ENCODE measurements at places on chromosomes 13 and 19.
A peak's percentile ranks its signal among the peaks of the same experiment; 100 is the strongest.

DNA sequence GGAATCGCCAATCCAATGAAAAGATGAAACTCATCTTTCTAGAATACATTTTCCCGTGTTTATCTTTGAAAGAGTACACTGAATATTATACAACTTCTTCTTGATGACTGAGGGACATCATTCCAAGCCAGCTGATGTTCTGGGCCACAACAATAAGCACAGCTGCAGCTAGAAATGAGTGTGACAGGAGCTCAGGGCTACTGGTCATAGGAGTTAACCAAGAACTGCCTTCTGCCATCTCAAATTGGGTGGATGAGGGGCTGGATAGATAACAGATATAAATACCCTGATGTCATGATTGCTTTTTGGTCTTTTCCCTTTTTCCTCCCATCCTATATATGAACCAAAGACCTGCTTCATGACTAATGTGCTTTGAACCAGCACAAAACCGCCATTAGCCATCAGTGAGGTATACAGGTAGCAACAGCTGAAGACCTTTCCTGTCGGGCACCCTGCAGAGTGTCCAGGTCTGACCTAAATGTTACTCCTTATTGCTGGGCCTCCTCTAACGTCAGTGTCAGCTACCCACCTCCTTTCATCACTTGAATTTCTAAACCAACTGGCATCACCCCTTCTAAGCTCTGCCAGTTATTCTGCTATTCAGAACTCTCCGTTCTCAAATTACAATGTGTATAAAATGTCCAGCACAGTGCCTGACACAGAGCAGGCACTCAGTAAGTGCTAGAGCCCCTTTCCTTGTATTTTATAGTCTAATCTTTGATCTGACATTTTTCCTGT lies 178.2 kb downstream of the ENOX1 start:
- H3K4me1 ChIP-seq, result peaks cover 5% of the 10 kb centered on the region
- no peaks in the 10 kb centered on the region for H3K27me3 ChIP-seq
- DNase-seq, result no peak
- H3K36me3 ChIP-seq, result peaks cover 11% of the 10 kb centered on the region
- H3K27ac ChIP-seq, result no peak overlapping the region

- no peak overlapping the region for H3K4me3 ChIP-seq
- no peak overlapping the region for H3K27ac ChIP-seq
- no peaks in the 10 kb centered on the region for H3K27me3 ChIP-seq
- no peak for DNase-seq
Observed at GRCh38 chr13:111953546-111954178, 113.3 kb upstream of the SOX1 start.

DNA sequence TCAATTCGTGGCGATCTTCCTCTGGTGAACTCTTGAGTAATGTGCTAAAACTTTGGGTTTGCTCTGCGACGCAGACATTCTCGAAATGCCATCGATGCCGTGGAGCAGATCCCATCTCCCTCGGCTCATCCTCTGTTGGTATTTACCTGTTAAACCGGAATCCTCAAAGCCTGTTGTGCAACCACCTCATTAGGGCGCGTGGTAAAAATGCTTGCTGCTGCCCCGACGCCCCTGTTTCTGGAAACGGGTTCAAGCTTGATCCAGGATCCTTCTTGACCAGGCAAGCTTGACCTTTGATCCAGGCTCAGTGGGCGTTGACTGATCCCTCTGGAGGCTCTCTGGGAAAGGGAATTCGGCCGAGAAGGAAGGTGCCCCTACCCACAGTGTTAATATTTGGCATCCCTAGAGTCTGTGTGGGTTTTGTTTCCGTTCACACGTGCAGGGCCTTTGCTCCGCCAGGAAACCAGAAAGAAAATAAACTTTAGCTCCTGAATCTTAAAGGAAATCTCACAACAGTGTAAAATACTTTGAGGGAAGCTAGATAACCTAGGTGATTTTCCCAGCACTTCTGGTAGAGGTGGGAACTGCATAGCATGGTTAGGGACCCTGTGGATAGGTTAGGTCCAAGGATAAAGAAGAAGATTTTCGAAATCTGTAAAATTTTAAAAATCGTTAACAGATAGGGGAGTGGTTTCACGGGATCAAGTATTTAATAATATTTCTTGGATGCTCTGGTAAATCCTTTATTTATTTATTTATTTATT lies 1.1 kb downstream of the LSM14A start:
- peak; percentile 60 for DNase-seq
- H3K27ac ChIP-seq, result peak overlapping the region; percentile 99
- H3K36me3 ChIP-seq, result no peaks in the 10 kb centered on the region
- H3K27me3 ChIP-seq, result no peaks in the 10 kb centered on the region

DNA sequence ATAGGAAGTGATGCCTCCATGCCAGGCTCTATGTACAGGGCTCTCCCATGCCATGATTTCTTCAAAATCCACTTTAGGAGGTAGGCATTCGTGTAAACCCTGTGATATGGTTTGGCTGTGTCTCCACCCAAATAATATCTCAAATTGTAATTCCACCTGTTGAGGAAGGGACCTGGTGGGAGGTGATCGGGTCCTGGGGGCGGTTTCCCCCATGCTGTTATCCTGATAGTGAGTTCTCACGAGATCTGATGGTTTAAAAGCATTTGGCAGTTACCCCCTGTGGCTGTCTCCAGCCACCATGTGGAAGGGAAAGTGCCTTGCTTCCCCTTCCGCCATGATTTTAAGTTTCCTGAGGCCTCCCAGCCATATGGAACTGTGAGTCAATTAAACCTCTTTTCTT lies 8.1 kb downstream of the SARS2 start:
- H3K27ac ChIP-seq, result no peak overlapping the region
- peaks cover 25% of the 10 kb centered on the region for H3K36me3 ChIP-seq
- no peaks in the 10 kb centered on the region for H3K27me3 ChIP-seq
- no peaks in the 10 kb centered on the region for H3K4me1 ChIP-seq
- DNase-seq, result no peak

DNA sequence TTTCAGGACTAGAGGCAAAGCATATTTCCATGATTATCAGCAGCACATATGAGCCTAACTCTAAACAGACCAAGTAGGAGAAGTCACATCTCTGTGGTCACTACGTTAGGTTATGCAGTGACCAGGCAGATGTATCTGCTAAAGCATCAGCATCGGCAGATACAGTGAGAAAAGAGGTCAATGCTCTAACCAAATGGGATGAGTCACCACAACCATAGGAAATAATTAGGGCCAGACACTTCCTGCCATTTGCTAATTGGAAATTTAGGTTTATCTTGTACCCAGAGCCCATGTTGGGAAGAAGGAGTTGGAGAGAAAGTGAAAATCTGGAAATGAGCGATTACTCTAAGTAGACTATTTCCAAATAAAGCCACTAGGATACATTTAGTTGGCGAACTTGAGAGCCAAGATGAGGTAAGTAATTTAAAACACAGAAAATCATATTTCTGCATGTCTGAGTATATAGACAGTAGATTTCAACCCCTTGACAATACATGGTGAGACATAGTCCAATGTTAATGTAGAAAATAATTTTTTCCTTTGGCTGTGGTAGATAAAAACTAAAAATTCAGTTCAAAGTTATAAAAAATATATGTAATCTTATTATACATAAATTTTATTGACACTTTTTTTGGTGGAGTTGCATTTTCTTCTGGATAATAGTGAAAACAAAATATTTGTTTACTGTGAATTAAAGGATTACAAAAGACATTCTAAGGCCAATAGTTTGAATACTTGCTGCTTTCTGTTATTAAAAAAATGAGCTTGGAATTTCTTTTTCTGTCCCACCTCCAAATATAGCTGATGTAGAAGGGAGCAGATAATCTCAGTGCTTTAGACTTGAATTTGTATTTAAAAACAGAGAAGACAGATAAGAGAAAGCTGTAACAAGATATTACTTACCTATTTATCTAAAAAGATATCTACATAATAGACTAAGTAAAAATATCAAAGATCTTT lies 104.4 kb upstream of the CSNK1A1L start:
- no peaks in the 10 kb centered on the region for H3K36me3 ChIP-seq
- H3K4me3 ChIP-seq, result no peak overlapping the region
- H3K27me3 ChIP-seq, result no peaks in the 10 kb centered on the region
- H3K27ac ChIP-seq, result no peak overlapping the region

DNA sequence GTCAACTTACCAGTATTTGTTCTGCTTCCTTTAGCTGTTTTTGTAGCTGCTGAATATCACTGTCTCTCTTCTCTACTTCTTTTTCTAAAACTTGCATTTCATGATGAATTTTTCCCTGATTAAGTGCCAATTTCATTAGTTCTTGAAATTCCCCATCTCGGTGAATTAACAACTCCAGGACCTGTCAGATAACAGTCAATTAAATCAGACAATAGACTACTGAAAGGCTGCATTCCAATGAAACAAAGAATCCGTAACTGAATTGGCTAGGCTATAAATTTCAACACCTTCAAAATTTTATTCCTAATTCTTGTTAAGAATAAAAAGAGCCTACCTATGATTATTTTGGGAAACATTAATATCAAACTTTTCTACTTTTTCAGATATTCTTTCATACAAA lies 8.6 kb downstream of the MED4 start:
- H3K27me3 ChIP-seq, result no peaks in the 10 kb centered on the region
- DNase-seq, result no peak
- H3K36me3 ChIP-seq, result peaks cover 19% of the 10 kb centered on the region

- H3K27ac ChIP-seq, result no peak overlapping the region
- peaks cover 43% of the 10 kb centered on the region for H3K36me3 ChIP-seq
- H3K4me3 ChIP-seq, result no peak overlapping the region
- H3K4me1 ChIP-seq, result no peaks in the 10 kb centered on the region
- no peaks in the 10 kb centered on the region for H3K27me3 ChIP-seq
- no peak for DNase-seq
Observed at GRCh38 chr13:110470272-110471009, 91.1 kb downstream of the RAB20 start.

- H3K36me3 ChIP-seq, result no peaks in the 10 kb centered on the region
- H3K4me3 ChIP-seq, result no peak overlapping the region
- H3K4me1 ChIP-seq, result no peaks in the 10 kb centered on the region
- no peak for DNase-seq
- no peak overlapping the region for H3K27ac ChIP-seq
Observed at GRCh38 chr13:51717786-51718398, 86.1 kb downstream of the DHRS12 start.

DNA sequence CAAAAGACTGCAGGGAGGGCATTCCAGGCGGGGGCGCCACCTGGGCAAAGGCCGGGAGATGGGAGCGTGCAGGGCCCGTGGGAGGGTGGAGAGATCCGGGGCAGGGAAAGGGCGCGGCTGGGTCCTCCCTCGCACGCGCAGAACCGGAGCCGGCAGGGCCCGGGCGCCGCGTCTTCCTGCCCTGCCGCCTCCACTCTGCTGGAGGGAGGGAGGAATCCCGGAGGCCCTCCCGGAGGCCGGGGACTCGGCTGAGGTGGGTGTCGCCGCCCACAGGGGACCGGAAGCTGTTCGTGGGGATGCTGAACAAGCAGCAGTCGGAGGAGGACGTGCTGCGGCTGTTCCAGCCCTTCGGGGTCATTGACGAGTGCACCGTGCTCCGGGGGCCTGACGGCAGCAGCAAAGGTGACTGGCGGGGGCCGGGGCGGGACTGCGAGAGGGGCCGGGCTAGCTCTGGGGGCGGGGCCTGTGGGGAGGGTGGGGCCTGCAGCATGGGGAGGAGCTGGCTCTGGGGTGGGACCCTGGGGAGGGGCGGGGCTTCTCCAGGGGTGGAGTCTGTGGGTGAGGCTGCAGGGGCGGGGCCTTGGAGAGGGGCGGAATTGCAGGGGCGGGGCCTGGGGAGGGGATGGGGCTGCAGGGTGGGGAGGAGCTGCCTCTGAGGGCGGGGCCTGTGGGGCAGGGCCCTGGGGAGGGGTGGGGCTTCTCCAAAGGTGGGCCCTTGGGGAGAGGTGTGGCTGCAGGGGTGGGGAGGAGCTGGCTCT lies 51.3 kb downstream of the CELF5 start:
- no peak overlapping the region for H3K27ac ChIP-seq
- H3K4me3 ChIP-seq, result peak overlapping the region; percentile 39
- peaks cover 85% of the 10 kb centered on the region for H3K27me3 ChIP-seq
- H3K4me1 ChIP-seq, result peaks cover 4% of the 10 kb centered on the region
- no peaks in the 10 kb centered on the region for H3K36me3 ChIP-seq
- DNase-seq, result peak; percentile 58

- no peak for DNase-seq
- peak overlapping the region; percentile 36 for H3K27ac ChIP-seq
Observed at GRCh38 chr19:21197590-21198295, 55.9 kb downstream of the ZNF431 start.

DNA sequence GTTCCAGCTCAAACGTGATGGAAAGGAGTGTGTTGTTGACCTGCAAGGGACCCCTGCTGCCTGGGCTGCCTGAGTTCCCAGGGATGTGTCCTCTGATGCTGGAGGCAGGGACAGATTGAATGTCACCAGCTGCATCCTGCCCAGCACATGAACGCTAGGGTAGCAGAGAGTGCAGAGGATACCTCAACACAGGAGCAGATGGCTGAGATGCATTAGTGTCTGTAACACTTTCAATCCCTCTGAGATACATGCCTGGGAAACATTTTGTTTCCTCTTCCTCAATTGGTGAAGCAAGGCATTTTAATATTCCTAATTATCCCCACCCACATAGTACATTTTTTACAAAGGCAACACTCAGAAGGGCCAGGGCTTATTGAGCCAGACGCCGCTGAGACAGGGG lies 106.4 kb upstream of the UBL3 start:
- no peaks in the 10 kb centered on the region for H3K36me3 ChIP-seq
- H3K27ac ChIP-seq, result no peak overlapping the region
- H3K4me1 ChIP-seq, result peaks cover 2% of the 10 kb centered on the region
- H3K27me3 ChIP-seq, result peaks cover 3% of the 10 kb centered on the region
- DNase-seq, result no peak

DNA sequence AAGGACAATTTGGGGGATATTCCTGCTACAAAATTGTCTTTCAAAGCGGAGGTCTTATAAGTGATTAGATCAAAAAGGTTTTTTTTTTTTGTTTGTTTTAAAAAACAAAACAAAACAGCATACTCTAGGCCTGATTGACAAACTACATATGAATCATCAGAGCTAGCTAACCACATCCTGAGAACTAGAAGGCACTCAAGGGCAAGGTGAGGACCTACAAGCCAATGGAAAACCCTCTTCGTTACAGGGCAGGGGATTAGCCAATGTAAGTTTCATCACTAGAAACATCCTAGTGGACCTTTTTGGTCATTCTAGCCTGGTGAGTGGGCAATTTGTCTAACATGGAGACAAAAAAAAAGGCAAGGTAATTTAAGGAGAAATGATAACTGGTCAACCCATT lies 428.6 kb downstream of the RFC3 start:
- DNase-seq, result no peak
- H3K27me3 ChIP-seq, result no peaks in the 10 kb centered on the region
- H3K36me3 ChIP-seq, result no peaks in the 10 kb centered on the region
- H3K27ac ChIP-seq, result no peak overlapping the region

GRCh38 chr19:4914736-4915501 lies 5.6 kb downstream of the UHRF1 start:
- H3K4me3 ChIP-seq, result no peak overlapping the region
- peak overlapping the region; percentile 56 for H3K27ac ChIP-seq
- H3K4me1 ChIP-seq, result peaks cover 32% of the 10 kb centered on the region

DNA sequence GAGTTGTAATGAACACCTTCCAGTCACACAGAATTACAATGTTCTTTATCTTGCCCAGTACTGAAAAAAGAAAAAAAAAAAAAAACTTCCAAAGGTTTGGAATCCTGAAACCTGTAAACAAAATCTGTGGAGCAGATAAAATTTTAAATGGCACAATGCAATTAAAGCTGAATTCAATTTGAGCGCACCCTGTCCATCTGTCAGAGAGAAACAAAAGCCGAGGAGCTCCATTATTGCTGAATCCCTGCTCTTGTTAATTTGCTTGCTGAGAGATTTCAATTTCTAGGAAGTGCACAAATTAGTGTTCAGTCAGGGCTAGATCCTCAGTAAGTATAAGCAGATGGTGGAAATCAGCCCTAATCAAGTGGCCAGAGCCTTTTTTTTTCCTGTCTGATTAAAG lies 65.2 kb downstream of the DACH1 start:
- no peak for DNase-seq
- H3K4me1 ChIP-seq, result peaks cover 41% of the 10 kb centered on the region
- no peak overlapping the region for H3K4me3 ChIP-seq
- peak overlapping the region; percentile 30 for H3K27ac ChIP-seq
- H3K36me3 ChIP-seq, result no peaks in the 10 kb centered on the region

All from mesothelial cell of epicardium (in vitro differentiated cells).